ENCODE measurements at places on chromosomes 5 and 9.

GRCh38 chr9:33159777-33160127 lies 7.4 kb downstream of the B4GALT1 start:
- no peak for DNase-seq

- DNase-seq, result peak; percentile 77
These were observed 87.8 kb downstream of the RXRA start for GRCh38 chr9:134413890-134414623.

- no peak for DNase-seq
These were observed 168.9 kb upstream of the NFIB start for GRCh38 chr9:14482856-14483255.

DNA sequence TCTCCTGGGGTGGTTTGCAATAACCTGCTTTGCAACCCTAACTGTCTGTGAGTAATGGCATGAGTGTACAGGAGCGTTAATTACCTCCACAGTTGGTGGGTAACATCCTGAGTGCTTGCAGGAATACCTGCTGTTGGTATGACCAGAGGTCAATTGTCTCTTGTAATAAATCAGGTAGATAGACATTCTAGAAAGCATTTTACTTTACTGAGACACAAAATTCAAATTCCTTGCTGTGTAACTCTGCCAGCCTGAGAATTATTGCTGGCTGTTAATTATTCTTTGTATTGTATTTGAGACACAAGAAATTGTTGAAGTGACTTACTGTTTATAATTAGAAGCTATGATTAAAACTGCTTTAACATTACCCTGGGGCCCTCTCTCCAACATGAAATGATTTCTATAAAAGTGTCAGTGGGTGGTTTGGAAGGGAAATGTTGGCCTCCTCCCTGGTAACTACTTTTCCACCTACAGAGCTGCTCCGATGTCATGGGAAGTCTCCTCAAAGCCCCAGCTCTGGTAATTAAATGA lies 150.8 kb upstream of the ADCY2 start:
- DNase-seq, result no peak

DNA sequence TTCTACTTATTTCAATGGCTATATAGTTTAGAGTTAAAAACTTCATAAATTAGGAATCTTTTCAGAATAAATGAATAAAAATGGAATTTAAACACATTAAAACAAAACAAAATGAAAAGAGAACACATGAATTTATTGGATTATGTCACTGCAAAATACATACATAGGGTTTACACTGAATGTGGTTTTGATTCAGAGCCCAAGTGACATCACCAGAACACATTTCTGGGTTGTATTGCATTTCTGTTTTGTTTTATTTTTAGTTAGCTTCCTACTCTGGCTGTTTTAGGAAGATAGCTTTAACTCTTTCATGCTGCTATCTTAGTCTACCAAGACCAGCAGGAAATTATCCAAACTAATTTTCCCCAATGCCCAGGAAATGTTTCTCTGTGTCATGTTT lies 1935.0 kb downstream of the EFNA5 start:
- no peak for DNase-seq

DNA sequence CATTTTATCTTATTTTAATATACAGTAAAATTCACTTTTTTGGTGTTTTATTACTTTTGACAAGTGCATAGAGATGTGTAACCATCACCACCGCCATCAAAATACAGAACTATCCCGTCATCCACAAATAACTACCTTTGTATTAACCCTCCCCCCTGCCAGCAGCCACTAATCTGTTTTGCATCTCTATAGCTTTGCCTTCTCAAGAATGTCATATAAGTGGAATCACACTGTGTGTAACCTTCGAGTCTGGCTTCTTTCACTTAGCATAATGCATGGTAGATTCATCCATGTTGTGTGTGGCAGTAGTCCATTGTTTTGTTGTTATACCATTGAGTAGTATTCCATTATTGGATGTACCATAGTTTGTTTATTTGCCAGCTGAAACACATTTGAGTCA lies 98.8 kb downstream of the BOD1 start:
- DNase-seq, result no peak

GRCh38 chr9:95874989-95875304 lies 544 bp upstream of the ERCC6L2 start:
- peak; percentile 61 for DNase-seq

- DNase-seq, result no peak
These were observed 2.9 kb upstream of the CSF2 start for GRCh38 chr5:132070460-132071337.

DNA sequence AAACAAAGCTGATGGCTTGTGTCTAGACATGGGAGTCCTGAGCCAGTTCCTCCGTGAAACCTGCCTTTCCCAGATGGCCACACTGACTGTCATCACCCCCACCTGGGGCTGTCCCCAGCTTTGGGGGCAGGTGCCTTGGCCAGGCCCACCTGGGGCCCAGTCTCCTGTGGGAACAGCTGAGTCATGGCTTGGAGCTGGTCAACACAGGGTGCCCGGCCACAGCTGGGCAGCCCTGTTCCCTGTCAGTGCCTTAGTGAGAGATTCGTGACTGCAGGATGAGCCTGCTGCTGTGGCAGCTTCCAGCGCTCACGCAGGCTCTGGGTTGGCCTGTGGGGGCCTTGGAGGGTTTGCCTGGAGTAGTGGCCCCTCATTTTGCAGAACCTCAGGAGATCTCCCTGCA lies 56.5 kb downstream of the COL5A1 start:
- DNase-seq, result no peak

DNA sequence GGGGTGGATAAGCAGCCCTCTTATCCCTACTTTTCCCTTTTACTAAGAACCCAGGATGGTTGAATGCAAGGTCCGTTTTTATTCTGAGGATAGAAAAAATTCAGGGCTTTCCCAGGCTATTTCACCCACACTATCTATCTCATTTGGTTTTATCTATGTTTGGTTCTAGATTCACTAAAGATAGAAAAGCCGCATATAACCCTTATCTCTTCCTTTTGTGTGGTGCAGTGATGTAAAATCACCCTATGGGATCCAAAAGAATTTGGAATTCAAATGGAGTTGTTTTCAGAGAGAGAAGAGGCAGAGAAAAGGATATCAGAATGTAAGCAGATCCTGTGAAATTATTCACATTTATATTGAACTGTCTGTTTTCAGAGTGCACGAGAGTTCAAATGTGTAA lies 236.3 kb upstream of the RFX3 start:
- DNase-seq, result no peak
